ENCODE measurements at places on chromosomes 5 and 9. TPM values are rescaled to one million over a fixed set of nuclear protein-coding genes. Genes with fewer than 3 reads are reported as not detected.

GRCh38 chr5:156482818-156483217, 155.9 kb downstream of the SGCD start:
- no peak for DNase-seq

The ITGA1 gene
- total RNA-seq, result 42.7 TPM

- no peak for DNase-seq
These were observed 171.7 kb downstream of the COL23A1 start for GRCh38 chr5:178418471-178419010.

- no peak for DNase-seq
These were observed 107.4 kb upstream of the DMAC1 start for GRCh38 chr9:7906783-7907550.

The STK10 gene
- 18.4 TPM for total RNA-seq

The DRD1 gene
- total RNA-seq, result 0.11 TPM

DNA sequence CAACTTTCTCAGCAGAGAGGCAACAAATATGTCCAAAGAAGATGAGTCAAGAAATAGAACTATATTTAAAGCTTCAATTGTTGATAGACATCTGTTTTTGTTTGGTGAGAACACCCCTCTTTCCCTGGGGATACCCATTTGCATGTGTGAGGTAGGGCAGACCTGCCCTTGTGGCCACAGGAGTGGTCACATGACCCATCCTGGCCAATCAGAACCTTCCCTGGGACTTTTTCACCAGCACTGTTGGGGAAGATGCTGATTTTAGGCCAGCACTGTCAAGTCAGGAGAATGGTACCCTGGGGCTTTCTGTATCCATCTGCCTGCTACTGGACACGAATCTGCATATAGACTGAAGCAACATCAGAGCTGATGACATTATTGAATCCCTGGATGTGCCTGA, 211.2 kb downstream of the CDK5RAP2 start:
- no peak for DNase-seq

GRCh38 chr5:159908591-159908940, 7.7 kb upstream of the ADRA1B start:
- peak; percentile 30 for DNase-seq

The PCDHB1 gene
- not detected for total RNA-seq

GRCh38 chr5:28117691-28118090, 1079.3 kb upstream of the CDH9 start:
- no peak for DNase-seq

DNA sequence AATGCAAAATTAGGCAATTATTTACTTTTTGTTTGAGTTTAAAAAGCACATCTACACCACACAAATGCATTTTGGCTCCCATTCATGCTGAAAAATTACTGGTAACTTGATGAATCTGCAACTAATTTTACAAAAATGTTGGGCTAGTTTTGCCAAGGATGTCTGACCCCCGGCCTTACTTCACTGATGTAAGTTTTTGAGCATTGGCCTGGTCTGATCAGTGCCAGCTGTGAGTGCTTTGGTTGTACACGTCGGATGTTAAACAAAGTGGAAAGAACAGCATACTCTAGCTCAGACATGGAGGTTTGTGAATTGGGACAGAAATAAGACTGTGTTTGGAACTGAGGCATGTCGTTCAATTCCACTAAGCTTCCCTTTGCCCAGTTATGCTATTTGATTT, 1044.2 kb downstream of the TLE4 start:
- DNase-seq, result no peak

DNA sequence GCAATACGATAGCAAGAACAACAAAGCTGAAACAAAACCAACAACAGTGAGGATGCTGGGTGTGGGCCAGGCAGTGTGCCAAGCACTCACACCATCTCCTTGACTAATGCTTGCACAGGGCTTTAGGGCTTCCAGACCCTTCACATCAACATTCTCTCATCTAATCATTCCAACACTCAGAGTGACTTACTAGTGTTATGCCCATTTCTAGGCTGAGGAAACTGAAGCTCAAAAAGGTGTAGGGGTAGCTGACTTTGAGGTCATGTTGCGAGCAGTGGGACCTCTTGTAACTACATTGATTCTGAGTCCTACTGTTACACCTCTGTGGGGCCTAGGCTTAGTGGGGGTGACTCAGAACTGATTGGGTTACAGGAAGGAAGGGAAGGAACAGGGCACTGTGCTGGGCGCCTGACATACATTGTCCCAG, 9.7 kb downstream of the ANGPTL2 start:
- DNase-seq, result no peak

The ANKRD20A1 gene
- total RNA-seq, result 0.21 TPM

GRCh38 chr9:89359751-89360261, 41.5 kb downstream of the SECISBP2 start:
- no peak for DNase-seq

The CDH10 gene
- not detected for total RNA-seq

GRCh38 chr5:111775224-111775623, 18.2 kb upstream of the NREP start:
- DNase-seq, result no peak

- DNase-seq, result no peak
These were observed 784.6 kb upstream of the NUDT12 start for GRCh38 chr5:104347119-104347708.

The AK8 gene
- not detected for total RNA-seq

DNA sequence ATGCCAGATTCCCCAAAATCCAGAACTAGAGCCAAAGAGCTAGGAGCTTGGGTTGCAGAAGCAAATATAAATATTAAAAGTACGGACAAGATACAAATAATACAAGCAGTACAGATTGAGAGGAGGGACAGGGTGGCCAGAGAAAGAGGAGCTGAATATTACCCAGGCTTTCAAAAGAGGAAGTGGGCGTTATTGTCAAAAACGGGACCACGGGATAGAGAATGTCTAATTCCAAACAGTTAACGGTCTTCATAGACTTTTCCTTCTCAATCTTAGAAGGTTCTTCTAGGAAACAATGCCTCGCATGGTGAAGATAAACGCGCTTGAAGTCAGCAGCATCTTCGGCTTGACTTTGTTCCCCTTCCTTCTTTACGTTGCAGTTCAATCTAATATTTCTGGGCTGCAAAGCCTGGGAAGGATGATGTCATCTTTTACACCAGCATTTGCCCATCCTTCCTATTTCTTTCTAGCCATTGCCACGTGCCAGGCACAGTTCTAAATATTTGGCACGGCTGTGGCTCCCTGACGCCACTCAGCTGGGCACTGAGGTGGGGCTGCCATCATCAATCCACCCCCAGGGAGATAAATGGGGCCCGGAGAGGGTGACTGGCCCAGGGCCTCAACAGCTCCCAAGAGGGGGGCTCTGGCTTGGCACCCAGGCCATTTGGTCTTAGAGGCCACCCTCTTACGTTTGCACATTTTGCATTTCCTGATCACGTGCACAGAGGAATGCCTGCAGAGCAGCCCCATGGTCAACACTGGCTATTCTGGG, 16.3 kb upstream of the OLFM1 start:
- peak; percentile 48 for DNase-seq

The PCDHAC2 gene
- not detected for total RNA-seq

DNA sequence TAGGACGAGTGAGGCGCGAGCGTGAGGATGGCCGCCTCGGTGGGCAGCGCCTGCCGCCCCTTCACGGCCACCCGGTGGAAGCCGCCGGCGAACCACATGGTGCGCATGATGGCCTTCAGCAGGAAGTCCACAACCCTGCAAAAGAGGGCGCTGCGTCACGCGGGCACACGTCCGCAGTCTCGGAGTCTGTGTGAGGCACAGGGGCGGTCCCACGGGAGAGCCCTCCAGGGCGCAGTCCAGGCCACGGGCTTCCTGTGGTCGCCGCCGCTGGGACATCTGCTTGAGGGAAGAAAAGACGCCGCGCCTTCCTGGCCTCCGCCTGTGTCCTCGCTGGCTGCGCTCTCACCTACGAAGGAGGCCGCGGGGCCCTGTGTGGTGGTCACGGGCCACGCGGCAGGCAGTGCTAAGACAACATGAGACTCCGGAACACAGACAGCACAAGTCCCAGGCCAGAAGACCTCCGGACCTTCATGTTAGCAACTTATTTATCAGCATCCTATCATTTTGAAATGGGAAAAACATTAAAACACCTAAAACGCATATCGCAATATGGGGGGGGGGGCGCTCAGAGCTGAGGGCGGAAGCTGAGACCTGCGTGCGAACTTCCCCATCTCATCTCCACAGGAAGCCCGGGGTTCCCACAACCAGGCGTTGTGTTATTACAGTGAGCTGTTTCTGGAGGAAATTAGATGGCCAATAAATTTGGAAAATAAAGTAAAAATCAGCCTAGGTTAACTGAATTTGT, 28.8 kb downstream of the LPCAT1 start:
- no peak for DNase-seq

GRCh38 chr5:91168859-91169258, 214.3 kb downstream of the ARRDC3 start:
- no peak for DNase-seq

GRCh38 chr9:96417661-96418082, 498 bp downstream of the ZNF367 start:
- DNase-seq, result no peak

- no peak for DNase-seq
These were observed 57.9 kb downstream of the CDK5RAP2 start for GRCh38 chr9:120522032-120522431.

- no peak for DNase-seq
These were observed 478.4 kb upstream of the DAP start for GRCh38 chr5:11239261-11240015.

The FBXW5 gene
- total RNA-seq, result 421 TPM

The MFAP3 gene
- total RNA-seq, result 58.4 TPM

- no peak for DNase-seq
These were observed 79.4 kb downstream of the NLN start for GRCh38 chr5:65801352-65801783.

- DNase-seq, result no peak
These were observed 38.4 kb upstream of the HAND1 start for GRCh38 chr5:154516475-154516874.

DNA sequence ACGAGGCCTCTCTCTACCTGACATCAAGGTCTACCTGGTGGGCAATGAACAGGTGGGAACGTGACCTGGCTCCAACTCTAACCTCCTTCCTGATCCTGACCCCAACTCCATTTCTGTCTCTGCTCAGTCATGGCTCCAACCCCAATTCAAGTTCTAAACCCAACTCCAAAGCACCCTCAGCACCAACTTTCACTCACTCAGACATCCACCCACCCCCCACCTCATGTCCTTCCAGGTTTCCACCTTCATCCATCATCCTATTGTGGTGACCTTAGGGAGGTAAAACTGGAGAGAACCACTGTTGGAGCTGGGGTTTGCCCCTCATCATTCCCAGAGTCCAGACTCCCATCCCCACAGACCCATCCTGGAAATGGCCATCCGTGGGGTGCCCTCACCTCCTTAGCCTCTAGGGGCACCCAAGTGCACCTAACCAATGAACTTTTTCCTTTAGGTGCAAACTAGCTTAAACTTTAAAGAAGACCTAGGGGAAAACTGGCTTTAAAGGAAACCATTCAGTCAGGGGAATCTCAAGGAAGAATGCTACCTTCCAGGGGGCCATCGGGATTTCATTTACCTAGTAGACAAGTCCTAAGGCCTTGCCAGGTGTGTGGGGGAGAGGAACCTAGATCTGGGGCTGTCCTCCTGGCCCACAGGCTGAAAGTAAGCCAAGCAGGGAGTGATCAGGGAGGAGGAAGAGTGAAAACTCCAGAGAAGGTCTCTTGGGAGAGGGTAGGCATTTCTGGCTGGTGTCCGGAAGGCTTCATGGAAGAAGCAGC, 11.3 kb downstream of the RGS14 start:
- no peak for DNase-seq

- DNase-seq, result no peak
These were observed 86.5 kb upstream of the TNFAIP8 start for GRCh38 chr5:119269061-119269944.

The C7 gene
- 179 TPM for total RNA-seq

DNA sequence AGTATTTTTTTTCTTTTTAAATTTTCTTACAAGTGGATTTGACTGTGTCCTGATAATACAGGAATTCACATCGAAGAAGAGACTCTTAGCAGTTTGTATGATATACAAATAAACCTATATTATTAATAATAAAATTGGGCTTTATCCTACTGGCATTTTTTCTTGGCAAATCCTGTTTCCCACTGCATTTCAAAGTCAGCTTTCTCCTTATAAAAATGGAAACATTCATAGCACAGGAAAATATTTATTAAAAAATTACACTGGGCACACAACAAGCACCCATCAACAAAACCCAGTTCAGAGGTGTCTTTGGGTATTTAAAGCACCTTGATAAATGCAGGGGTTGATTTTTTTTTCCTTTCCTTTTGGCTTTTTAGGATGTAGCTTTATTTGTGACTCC, 200.9 kb downstream of the MEF2C start:
- DNase-seq, result no peak

The TMEM232 gene
- not detected for total RNA-seq

DNA sequence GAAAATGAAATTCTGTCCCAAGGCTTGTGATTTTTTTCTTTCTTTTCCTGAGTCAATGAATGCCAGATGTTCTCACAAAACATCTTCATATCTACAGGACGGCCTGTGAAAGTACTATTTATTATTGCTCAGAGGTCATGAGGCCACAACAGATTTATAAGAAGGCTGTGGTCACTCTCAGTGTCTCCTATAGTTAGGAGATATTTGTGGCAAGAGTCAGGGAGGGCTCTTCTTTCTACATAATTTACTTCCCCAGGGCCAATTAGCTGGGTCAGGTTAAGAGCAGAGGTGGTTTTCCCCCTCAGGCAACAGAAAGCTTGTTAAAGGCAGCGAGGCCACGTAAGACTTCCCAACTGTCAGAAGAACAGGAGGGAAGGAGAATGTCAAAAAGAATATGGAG, 248.7 kb downstream of the SLIT3 start:
- no peak for DNase-seq

DNA sequence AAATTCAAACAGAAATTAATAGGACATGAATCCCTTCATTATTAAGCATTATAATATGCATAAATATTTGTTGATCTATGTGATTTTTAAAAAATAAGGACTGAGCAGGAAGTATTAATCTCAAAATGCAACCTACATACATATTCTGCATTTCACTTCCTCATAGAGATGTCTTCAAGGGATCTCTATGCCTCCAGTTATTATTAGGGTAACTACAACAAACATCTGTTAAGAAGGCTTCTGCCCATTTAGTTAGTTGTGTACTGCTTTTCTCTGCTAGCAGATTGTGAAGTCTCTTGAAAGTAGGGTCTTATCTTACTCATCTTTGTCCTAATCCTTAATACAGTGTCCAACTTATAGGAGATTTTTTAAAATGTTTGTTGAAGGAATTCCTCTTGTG, 414.1 kb downstream of the ACTL7B start:
- DNase-seq, result no peak

DNA sequence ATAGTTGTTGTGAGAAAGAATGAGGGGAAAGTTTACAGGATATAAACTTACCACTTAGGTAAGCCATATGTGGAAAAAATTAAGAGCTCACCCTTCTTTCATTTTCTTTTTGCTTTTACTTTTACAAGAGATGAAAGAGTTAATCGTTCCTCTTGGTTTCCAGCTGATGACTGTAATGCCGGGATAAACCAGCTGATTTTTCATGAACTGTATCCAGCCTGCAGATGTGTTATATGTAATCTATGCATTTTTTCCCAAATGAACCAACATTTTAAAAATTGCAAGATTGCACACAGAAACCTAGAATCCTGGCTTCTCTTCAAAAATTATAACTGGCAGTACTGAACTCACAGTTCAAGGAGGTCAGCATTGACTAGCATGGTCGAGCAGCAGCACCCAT, 185.9 kb downstream of the GRIA1 start:
- no peak for DNase-seq

The SPATA31A3 gene
- total RNA-seq, result not detected

The NFIB gene
- 99.9 TPM for total RNA-seq

- no peak for DNase-seq
These were observed 970 bp upstream of the TRIM32 start for GRCh38 chr9:116686135-116686534.

The CD180 gene
- total RNA-seq, result 2.3 TPM
